Spleen (tissue), 13 donors: ENCODE measurements at places on chromosomes 6 and 20.

DNA sequence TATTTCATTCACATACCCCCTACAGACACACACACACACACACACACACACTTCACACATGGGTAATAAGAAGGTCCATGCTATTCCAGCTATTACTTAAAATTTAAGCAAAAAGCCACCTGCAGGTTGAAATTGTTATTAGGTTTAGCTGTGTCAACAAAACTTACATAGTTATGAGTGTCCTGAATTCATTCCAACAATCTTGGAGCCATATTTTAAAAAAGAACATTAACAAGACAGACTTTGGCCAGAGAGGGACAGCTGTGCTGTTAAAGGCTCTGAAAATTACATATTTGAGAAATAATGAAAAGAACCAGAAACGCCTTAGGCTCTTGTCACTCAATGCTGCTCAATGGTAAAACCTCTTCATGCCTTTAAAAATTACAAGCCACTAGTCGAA lies 455.3 kb downstream of the EPM2A start:
- H3K36me3 ChIP-seq = no peaks in the 10 kb centered on the region
- H3K4me3 ChIP-seq = no peak overlapping the region
- H3K4me1 ChIP-seq = no peaks in the 10 kb centered on the region
- H3K27ac ChIP-seq = no peak overlapping the region
- DNase-seq = no peak

DNA sequence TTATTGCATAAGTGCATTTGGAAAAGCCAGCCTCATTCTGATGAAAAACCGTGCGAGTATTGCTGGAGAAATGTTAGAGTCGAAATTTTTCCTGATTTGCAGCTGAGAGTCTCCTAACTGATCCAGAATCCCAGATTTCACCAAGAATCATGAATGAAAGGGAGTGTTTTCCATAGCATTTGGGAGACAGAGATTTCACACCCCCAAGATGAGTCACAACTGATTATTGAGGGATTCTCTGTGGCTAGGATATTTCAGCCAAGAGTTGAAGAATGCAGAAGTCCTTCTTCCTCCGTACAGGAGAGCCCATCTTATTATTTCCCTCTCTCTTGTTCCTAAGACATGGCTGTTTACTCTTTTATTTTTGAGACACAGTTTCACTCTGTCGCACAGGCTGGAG lies 82.2 kb upstream of the SALL4 start:
- H3K27me3 ChIP-seq = no peaks in the 10 kb centered on the region
- H3K27ac ChIP-seq = no peak overlapping the region
- H3K4me3 ChIP-seq = no peak overlapping the region
- DNase-seq = no peak
- no peaks in the 10 kb centered on the region for H3K36me3 ChIP-seq

DNA sequence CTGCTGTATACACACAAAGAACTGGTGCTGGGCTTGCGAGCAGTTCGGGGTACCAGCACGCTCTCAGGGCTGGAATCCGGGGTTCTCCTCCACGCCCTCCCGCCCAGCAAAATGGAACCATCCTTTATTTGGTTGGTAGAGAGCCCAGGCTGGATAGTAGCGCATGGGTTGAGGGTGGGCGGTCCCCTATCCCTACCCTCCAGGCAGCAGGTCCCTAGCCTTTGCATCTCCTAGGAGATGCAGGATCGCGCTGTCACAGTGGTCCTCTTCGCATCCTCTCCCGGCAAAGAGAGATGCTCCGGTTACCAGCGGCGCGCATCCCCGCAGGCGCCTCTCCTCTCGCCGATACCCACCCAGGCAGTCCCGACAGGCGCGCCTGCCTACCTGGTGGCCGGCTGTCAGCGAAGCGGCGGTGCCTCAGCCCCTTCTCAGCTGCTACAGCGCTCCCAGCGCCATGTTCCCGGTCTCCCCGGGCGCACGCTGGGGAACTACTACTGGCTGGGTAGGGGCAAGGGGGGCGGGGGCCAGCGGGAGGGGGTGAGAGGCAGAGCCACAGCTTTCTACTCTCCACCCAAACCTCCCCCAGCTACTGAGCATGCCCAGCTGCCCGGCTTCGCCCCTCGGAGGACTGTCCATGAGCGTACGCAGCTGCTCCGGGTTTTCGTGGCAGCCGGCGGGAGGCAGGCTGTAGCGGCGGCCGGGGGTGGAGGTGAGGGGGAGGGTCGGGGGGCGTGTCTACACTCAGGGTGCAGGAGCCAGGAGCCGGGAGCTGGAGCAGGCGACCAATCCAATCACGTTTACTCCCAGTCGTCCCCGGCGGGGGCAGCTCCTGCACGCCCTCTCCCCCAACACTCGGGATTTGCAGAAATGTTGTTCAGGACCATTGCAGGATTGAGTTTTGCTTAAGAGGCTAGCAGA lies at the start of gene PAK5:
TSS of gene PAK5 (minus strand) at position 699 of the 918 bp plus-strand sequence. CDS start 194,748 bp downstream, outside the sequence.
- H3K27me3 ChIP-seq = peaks cover 21% of the 10 kb centered on the region
- H3K36me3 ChIP-seq = no peaks in the 10 kb centered on the region
- no peak within 1 kb of the TSS for H3K4me3 ChIP-seq
- no peaks in the 10 kb centered on the region for H3K4me1 ChIP-seq
- no peak within 1 kb of the TSS for H3K27ac ChIP-seq

DNA sequence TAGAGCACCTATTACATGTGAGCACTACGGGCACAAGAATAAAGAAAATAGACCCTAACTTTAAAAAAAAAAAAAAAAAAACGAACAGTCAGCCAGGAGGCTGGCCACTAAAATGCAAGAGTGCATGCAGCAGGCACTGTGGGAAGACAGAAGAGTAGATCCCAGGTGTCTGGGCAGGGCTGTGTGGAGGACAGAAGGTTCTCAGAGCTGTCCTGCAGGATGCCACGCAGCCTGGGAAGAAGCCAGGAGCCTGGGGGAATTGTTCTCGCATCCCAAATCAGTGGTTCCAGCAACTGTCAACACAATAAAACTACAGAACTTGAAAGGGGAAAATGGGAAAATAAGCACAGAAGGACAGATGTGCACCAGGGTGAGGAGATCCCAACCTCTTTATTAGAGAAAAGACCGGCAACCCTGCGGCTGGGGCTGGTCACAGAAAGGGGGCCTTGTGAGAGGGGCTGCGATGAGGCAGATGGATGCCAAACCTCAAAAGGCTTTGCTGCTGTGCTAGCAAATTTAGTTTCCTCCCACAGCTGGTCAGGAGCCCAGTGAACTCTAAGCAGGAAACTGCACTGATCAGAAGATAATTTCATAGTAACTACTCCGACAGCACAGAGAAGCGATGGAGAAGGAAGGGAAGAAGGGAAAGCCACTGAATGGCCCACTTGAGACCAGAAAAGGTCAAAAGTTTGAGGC lies 30.9 kb downstream of the MAP3K5 start:
- H3K4me1 ChIP-seq = peaks cover 58% of the 10 kb centered on the region
- no peaks in the 10 kb centered on the region for H3K36me3 ChIP-seq
- H3K4me3 ChIP-seq = peak overlapping the region; percentile 14
- DNase-seq = peak; percentile 78
- H3K27me3 ChIP-seq = no peaks in the 10 kb centered on the region
